ENCODE measurements at places on chromosomes 16 and 17.

DNA sequence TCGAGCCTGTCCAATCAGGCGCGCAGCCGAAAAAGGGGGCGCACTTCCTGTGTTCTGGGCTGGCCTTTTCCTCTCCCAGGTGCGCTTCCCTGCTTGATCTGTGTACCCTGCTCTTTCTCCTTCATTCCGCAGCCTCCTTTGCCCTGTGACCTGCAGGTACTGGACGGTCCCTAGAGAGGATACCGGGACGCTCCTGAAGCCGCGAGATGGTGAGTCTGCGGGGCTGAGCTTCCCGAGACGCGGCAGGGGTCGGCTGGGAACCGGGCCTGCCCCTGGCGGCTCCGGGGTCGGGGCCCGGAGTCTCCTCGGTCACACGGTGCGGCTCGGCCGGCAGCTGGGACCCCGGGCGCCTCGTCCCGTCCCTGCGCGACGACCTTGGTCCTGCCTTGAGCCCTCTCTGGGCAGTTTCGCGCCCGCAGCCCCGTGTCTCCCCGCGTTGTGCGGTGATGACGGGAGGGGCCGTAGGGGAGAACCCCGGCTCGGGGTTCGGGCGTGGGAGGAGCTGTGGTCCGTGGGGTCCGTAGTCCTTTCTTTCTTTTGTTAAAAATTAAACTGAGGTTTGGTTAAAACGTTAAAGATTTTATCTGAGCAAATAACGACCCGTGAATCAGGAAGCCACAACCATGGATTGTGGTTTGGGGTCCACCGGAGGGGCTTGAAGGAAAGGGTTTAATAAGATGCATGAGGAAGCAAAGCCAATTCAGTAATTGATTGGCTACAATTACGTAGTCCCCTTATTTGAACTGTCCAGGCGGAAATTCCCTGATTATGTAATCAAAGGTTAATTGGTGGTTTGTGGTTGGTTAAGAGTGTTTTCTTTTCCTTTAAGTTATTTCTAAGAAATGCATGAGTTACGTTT, 172.8 kb upstream of the ZNF267 start:
- DNase-seq: peak; percentile 59

DNA sequence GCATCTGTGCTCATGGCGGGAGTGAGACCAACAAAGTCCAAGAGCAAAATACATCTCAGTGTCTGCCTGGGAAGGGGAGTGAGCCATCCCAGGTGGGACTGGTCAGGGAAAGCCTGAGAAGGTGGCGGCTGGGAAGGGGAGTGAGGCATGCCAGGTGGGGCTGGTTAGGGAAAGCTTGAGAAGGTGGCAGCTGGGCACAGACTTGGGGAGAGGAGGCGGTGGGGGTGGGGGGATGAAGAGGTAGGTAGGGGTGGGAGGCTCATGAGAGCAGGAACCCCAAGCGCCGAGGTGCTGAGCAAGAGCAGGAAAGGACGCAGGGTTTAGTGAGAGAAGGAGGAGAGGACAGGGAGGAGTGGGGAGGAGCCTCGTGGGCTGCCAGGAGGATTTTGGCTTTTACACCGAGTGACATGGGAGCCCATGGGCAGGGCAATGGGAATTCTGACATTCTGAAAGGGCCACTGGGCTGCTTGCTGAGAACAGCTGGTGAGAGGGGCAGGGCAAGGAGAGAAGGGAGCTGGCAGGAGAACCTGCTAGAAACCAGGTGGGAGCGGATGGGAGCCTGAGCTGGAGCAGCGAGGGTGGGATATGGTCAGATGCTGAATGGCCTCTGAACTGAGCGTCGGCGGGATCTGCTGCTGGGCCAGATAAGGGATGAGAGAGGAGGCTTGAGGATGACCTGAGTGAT, 256.1 kb upstream of the RPL38 start:
- no peak for DNase-seq

GRCh38 chr17:57288773-57289121, 32.4 kb downstream of the MSI2 start:
- DNase-seq: peak; percentile 47

DNA sequence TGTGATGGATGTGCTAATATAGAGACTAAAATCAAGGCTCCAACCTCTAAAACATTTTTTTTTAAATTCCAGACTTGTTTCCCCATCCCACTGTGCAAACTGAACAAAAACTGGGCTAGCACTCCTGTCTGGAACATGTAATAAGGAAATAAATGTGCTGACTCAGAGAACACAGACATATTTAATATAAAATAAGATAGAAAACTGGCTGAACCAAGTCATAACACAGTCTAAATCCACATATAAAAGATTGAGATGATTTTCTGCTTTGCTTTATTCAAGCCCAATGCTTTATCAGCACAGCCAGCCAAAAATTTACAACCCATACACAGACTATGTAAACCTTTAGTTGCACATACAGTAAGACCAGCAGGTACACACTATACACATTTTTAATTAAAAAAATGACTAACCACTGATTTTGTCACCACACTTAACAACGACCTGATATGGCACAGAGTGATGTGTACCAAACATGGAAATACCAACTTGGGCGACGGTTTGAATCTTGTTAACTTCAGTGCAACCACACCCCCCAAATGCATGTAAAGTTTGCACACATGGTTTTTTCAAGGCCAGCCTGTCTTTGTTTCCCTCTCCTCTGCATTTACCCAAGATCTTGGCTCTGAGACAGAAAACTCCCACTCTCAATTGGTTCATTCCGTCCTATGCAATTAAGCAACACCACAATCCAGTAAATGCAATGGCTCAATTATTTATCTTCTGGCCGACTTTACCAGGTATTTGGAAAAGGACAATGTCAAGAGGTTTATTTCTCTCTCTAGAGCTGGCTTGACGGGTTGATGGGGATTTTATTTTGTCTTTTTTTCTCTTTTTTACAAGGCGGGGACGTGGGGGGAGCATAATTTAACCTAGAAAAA, 1.2 kb downstream of the STAT3 start:
- no peak for DNase-seq

DNA sequence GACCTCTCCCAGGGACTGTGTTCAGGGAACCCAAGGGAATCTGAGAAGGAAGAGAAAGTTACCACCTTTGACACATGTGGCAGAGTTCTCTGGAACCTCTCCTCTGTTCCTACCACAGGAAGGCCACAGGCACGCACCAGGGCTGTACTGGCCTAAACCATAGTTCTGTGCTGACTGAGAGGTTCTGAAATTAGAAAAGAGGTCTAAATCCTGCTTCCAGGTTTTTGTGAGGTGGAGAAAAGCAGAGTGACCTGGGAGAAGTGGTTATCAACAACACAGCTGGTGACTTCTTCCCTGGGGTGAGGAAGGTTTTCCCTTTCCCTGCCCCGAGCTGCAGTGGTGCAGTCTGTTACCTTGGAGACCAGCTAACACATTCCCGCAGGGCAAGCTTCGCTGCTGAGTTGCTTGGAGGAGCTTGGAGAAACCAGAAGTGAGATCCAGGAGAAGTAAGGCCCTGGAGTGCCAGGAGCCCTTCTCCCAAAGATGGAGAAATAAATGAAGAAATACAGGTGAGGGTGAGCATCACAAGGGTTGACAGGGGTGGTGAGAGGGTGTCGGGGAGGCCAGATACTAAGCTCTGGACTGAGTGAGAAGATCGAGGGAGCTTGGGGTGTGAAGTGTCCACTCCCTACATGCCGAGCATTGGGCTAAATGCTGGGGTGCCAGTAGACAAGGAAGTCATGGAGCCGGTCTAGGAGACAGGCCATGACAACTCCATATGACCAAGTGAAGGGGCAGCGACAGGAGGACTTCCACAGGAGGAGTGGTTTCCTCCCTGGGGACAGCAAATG, at the start of gene VWA3A:
TSS of gene VWA3A (plus strand) at position 399 of the 791 bp plus-strand sequence. CDS start at position 496, 97 bp downstream.
- DNase-seq: peak; percentile 2

DNA sequence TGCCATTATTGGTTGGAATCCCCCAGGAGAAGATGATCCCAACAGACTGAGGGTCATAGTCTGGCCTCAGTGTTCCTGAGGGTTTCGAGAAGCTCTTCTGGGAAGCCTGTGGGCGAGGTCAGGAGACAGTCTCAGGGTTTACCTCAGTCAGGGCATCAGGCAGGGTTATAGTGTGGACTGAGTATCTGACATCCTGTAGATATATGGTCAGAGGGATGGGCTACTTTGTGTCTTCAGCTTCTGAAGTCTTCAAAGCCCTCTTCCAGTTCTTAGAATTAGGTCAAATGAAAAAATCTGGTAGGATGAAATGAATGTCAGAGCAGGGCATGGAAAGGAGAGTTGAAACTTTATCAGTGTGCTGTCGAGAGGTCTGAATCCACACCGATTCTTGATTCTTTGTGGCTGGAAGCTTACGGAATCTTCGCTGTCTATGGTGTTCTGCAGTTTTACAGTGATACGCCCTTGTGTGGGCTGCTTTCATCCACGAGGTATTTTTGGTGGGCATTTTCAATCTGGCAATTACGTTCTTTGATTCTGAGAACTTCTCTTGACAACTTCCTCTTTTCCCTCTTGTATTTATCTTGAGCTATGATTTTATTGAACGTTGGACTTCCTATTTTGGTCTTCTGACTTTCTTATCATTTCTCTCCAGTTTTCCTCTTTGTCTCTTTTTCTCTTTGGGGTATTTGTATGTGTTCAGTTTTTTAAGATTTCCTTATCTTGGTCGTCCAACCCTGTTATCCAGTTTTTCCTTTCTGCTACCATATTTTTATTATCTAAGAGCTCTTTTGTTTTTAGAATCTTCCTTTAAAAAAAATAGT, 30.4 kb downstream of the BPTF start:
- no peak for DNase-seq

DNA sequence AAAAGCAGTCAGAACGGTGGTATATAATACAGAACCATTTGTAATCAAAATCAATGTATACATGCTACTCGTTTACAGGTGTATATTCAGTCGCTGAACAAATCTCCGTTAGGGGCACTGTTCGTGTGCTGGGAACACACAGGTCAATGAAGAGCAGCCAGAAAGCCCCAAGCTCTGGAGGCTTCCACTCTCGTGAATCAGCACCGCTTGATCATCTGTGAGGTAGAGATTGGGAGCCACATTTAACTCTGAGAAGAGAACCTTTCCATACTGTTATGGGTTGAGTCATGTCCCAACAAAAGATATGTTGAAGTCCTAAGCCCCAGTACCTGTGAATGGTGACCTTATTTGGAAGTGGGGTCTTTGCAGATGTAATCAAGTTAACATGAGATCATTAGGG, 5.4 kb upstream of the CYTH1 start:
- no peak for DNase-seq

- peak; percentile 54 for DNase-seq
These were observed 204.8 kb upstream of the SALL1 start for GRCh38 chr16:51355875-51356274.

- no peak for DNase-seq
These were observed 646 bp downstream of the CBX2 start for GRCh38 chr17:79778504-79779083.

- DNase-seq: peak; percentile 33
These were observed 1.5 kb downstream of the HCFC1R1 start for GRCh38 chr16:3022208-3022683.

DNA sequence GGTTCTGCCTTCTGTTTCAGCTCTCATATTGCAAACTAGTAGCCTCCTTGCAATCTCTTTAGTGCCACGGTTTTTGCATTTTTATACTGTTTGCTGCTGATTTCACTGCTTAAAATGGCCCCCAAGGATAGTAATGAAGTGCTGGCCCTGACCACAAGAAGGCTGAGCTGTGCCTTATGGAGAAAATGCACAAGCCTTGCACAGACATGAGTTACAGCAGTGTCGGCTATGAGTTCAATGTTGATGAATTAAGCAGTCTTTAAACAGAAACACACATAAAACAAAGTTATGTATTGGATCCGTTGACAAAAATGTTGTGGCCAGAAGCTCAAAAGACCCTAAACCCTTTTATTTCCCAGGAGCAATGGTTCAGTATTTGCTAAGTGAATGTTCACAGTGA, 210.6 kb upstream of the DYNLRB2 start:
- no peak for DNase-seq

DNA sequence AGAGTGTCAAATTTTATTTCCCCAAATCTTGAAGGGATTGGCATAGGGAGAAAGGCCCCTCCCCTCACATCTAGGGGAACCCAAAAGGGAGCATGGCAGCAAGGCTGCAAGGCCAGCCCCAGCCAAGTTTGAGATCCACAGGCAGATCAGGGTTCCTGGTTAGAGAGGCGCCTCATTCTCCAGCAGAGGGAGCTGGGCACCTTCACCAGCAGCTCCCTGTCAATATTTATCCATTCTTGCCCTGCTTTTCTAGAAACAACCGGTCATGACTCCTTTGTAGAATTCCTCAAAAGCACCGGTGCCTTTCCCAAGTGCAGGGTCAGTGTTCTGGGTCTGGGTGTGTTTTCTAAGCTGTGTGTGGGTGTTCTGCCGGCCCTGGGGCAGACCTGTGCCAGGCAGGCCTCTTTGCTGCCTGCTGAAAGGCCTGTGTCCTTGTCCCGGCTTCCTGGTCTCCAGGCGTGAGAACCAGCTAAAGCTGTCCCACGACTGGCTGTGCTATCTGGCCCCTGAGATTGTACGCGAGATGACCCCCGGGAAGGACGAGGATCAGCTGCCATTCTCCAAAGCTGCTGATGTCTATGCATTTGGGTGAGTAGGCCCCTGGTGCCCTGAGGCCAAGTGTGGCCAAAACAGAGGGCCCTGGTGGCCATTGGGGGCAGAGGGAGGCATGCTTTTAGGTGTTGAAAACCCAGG, 21.2 kb upstream of the LGALS9 start:
- DNase-seq: no peak

DNA sequence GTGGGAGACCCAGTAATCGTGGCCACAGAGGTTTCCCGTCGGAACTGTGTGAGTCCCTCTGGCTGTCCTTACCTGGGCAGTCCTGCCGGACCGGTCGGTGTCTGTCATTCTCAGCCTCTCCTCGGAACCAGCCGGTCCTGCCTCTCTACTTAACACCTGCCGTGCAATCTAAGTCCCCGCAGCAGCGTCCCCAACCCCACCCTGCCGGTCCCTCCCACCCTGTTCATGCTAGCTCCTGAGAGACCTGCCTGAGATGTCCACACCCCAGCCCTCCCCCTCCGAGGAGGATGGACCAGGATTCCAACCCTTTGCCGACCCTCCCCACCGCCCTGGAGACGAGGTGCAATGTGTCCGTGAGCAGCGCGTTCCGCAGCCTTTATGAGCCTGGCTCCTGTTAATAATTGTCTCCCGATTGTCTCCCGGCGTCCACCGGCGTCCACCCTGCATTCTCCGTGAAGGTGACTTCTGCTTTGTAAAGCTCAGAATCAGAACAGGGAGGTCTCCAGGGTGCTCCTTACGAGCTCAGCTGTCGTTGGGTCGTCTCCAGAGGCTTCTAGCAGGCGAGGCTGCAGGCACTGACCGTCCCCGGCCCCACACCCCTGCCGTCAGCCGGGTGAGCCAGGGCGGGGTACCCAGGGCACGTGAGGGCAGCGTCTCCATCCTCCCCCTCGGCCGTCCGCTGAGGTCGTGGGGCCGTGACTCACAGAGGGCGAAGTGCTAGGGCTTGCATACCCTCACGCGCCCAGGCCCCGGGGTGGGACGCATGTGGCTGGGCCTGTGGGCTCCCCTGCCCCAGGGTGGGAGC, 10.1 kb downstream of the METRNL start:
- DNase-seq: no peak

- no peak for DNase-seq
These were observed 14.3 kb downstream of the ITGAD start for GRCh38 chr16:31407406-31407805.

DNA sequence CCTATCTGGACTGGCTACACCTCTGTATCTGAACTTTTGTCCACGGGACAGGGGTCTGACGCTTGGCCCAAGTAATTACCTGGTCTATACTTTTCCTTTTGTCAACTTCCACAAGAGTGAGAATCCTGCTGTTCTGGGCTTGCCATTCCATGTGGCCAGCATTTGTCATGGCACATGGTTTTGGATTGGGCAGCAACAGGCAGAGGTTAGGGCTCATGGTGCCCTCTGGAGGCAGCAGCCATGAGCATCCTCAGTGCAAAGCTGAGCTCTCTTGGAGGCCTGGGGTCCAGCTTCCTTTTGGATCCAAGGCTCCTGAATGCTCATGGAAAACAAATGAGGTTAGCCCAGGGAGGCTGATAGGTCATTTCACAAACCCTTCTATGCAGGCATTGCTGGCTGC, 7.5 kb upstream of the EDC4 start:
- DNase-seq: no peak
